Smooth muscle cell of trachea (primary cell): ENCODE measurements at places on chromosomes 5 and 9. TPM values are rescaled to one million over a fixed set of nuclear protein-coding genes. Genes with fewer than 3 reads are reported as not detected.

ABLIM3 gene
- total RNA-seq, result 23.1 and 42.5 TPM in 2 replicates

AMBP gene
- total RNA-seq, result 0.15 and 0.17 TPM in 2 replicates

TMEM38B gene
- total RNA-seq, result 21.2 and 24.3 TPM in 2 replicates

LECT2 gene
- not detected in 2 replicates for total RNA-seq

ADAM19 gene
- total RNA-seq, result 9.7 and 14.2 TPM in 2 replicates

LCN12 gene
- total RNA-seq, result not detected in 2 replicates

SMARCA2 gene
- total RNA-seq, result 79.2 and 98.6 TPM in 2 replicates

PAPPA gene
- total RNA-seq, result 8.7 and 62.7 TPM in 2 replicates

FOXD4L4 gene
- 0.17 and 0.29 TPM in 2 replicates for total RNA-seq

SLC6A7 gene
- not detected in 2 replicates for total RNA-seq

JMY gene
- total RNA-seq, result 13.1 and 14.9 TPM in 2 replicates

PCSK1 gene
- total RNA-seq, result 0.15 and 0.17 TPM in 2 replicates

NMUR2 gene
- total RNA-seq, result not detected in 2 replicates
